Germinal center (tissue), 1 donor: ENCODE measurements at places on chromosomes 2 and 18.

DNA sequence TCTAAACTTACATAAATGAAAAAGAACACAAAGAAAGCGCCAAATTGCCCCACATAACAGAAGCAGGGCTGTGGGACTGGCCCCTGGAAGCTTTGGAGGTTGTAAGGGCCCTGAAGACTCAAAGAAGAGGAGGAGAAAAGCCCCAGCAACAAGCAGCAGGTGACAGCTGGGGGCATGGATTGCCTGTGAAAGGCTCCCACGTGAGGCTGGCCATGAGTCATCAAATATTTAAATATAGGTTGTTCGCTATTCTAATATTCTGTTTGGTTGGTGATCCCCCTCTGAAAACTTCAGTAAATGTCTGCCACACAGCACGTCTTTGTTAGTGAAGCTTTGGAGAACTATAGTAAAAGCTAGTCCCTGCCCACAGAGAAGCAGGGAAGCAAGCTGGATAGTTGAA lies 132.4 kb downstream of the MREG start:
- no peak for DNase-seq

DNA sequence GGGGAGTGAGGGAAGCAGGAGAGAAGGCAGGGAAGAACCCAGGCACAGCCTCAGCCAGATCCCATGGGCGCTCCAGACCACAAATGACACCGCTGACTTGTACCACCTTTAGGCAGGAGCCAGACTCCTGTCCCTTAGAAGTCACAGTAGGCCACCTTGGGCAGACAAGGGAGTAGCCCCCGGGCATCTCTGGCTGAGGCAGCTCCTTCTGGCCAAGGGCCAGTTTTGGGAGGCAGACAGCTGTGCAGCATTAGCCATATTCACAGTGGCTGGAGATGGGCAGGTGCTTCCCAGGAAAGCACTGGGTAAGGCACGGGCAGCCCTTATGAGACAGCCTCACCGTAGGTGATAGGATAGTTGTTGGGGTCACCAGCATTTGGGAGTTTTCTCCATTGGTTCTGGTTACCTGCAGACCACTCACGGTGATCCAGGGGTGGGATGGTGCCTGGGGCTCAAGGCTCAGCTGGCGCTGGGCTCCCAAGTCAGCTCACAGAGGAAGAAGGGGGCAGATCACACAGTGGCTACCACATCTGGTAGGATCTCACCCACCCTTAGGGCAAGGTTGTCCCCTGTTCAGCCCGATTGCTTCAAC lies 2.1 kb downstream of the ASTL start:
- DNase-seq, result no peak

DNA sequence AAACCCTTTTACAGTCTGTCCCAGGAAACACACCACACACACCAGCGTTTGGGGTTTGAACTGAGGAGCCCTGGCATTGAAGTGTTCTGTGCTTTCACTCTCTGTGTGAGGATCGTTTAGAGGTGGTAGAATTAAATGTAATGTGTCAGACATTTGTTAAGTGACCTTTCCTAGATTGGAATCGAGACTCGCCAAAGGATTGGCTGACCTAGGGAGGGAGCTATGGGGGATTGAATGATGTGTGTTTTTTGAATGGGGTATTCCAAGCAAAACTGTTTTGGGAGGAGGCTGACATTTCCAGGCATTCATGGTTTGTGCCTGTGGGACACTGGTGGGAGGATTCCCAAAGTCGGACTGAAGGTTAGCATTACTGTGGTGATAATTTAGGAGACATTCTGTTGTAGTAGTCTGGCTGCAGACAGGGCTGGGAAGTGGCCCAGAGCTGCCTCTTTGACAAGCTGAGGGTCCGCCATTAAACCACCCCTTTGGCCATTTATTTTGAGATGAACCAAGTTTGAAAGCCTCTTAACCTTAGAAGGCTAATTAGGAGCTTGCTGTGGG lies 1.7 kb downstream of the MYO1B start:
- no peak for DNase-seq

DNA sequence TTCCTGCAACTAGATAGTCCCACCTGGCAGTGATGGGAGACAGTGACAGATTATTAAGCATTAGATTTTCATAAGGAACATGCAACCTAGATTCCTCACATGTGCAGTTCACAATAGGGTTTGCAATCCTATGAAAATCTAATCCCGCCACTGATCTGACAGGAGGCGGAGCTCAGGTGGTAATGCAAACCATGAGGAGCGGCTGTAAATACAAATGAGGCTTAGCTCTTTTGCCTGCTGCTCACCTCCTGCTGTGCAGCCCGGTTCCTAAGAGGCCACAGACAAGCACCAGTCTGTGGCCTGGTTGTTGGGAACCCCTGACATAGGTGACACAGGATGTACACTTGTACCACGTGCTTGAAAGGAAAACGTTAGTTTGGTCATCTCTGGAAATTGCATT lies 41.6 kb downstream of the CDH19 start:
- no peak for DNase-seq

DNA sequence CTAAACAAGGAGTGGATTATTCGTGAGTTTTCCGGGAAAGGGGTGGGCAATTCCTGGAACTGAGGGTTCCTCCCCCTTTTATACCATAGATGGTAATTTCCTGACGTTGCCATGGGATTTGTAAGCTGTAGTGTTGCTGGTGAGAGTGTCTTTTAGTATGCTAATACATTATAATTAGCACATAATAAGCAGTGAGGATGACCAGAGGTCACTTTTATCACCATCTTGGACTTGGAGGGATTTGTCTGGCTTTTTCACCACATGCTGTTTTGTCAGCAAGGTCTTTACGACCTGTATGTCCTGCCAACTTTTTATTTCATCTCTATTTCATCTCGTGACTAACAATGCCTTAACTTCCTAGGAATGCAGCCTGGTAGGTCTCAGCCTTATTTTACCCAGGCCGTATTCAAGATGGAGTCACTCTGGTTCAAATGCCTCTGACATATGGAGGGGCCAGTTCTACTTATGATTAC lies 124.8 kb upstream of the B3GNT2 start:
- DNase-seq, result no peak

DNA sequence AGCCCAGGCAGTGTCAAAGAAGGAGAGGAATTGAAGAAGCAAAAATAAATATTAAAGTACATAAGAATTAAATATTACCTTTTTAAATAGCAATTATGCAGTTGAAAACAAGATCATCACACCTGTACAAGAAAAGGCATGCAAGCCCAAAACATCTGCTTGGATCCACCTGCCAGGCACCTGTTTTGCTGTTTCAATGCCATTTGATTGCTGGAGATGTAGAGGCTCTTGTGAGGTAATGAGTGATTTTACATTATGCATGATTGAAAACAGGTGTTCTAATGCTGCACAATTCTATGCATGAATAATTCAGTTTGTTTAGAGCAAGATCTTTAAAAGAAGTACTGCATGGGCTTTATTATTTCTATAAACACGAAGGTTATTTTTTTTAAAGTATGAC lies 700.6 kb upstream of the ZEB2 start:
- peak; percentile 50 for DNase-seq

- DNase-seq, result peak; percentile 16
Measured at GRCh38 chr2:40448476-40449079, 3.3 kb downstream of the SLC8A1 start.

DNA sequence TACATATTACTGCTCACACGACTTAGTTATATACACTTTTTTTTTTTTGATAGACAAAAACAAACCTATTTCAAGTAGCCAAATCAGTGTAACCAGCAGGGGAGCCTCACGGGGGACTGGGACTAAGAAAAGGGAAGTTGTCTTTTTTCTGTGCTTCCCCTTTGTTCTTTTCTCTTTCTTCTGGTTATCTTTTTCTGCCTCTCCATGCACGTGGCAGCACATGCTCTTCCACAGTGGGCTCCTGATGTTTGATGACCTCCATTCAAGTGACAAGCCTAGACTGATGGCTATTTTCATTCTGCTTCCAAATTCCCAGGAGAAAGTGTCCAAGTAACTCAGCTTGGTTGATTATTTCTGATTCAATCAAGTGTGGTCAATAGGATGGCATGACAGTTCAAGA lies 98.2 kb upstream of the STK39 start:
- DNase-seq, result peak; percentile 42
